Caco-2 (cell line): ENCODE measurements at places on chromosomes 3 and 15. TPM values are rescaled to one million over a fixed set of nuclear protein-coding genes. Genes with fewer than 3 reads are reported as not detected.

Gene HYKK
- total RNA-seq, result 6.5 and 6.8 TPM in 2 replicates

Gene AMIGO3
- not detected in 2 replicates for total RNA-seq

Gene IQCB1
- 36.1 and 36.4 TPM in 2 replicates for total RNA-seq

Gene SNRPA1
- total RNA-seq, result 123 and 132 TPM in 2 replicates

GRCh38 chr3:159149633-159150032 is 347.8 kb downstream of the MFSD1 start:
- DNase-seq, result no peak

GRCh38 chr3:185983495-185984141 is 45.8 kb upstream of the TRA2B start:
- DNase-seq, result peak; percentile 67

Gene TBC1D23
- 39.8 and 45.2 TPM in 2 replicates for total RNA-seq

GRCh38 chr15:54045397-54045796 is 67.2 kb downstream of the UNC13C start:
- DNase-seq, result no peak

- DNase-seq, result no peak
Observed at GRCh38 chr15:100311833-100312476, 29.8 kb downstream of the ADAMTS17 start.

GRCh38 chr15:83643201-83643600 is 10.7 kb upstream of the ADAMTSL3 start:
- no peak for DNase-seq

DNA sequence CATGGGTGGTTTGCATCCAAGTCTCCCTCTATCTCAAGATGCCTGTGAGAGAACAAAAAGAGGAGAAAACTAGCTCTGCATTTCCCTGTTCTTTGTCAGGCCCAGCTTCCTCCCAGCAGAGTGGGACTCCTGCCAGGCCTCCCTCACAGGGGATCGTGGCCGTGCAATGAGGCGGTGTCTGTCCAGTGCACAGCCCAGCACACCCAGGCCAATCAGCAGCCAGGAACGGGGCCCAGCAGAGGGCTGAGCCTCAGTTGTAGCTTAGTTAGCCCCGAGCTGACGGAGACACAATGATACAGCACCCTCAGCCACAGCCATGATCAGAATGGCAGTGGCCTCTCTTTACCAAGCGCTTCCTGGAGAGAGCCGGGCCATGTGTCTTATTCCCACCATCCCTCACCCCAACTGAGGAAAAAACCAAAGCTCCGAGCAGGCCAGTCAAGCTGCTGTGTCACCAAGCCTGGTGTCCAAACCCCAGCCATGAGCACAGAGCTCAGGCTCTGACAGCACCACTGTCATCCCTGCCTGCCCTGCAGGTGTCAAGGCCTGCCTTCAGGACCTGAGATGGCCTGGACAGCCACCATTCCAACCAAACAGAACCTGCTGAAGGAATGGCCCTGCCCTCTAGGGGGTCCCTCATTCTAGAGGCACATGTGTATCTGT is 71.1 kb downstream of the DNAJB8 start:
- DNase-seq, result no peak

DNA sequence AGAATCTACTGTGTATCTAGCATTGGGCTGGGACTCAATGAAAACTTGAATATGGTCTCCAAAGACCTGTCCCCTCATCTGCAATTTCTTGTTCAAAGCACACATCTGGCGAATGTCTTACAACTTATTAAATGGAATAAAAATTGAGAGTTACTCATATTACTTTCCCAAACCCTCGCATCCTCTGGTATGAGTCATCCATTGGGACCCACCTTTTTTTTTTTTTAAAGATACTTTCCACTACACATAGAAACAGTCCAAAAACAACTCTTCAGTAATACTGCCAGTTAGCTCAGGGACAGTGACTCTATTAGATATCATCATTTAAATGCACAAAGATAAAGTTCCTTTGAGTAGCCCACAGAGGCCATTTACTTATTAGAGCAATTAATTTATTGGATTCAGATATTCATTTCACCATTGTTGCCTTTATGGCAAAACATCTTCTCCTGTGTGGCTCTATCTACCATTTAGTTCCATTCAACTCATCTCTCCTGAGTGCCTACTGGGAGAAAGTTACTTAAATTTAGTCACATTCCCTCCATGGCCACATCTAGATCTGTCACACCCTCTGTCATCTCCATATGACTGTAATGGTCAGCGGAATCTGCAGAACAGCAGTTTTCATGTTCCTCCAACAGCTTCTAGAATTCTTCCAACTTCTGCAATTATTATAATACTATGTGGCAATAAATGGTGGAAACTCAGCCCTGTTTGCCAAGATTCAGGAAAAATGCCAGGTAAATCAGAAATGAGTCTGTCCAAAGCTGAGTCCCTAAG is 77.9 kb upstream of the ARHGEF3 start:
- no peak for DNase-seq

DNA sequence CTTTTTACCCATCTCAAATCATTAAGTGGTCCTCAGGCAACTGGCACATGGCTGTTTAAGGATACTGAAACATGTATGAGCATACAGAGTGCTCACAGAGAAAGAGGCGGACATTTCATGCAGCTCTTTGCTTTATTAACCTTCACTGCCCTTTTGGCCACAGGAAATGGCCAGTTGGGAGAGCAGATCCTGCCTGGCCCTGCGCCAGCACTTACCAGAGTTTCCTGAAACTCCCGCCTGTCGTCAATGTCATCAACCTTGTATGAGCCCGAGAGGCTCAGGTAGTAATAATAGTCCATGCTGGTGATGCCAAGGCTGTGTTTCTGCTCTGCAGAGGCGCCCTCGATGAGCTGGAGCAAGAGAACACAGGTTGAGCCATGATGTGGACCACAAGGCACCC is 17.8 kb downstream of the LDHAL6B start:
- DNase-seq, result no peak

Gene TAGLN3
- total RNA-seq, result not detected in 2 replicates

DNA sequence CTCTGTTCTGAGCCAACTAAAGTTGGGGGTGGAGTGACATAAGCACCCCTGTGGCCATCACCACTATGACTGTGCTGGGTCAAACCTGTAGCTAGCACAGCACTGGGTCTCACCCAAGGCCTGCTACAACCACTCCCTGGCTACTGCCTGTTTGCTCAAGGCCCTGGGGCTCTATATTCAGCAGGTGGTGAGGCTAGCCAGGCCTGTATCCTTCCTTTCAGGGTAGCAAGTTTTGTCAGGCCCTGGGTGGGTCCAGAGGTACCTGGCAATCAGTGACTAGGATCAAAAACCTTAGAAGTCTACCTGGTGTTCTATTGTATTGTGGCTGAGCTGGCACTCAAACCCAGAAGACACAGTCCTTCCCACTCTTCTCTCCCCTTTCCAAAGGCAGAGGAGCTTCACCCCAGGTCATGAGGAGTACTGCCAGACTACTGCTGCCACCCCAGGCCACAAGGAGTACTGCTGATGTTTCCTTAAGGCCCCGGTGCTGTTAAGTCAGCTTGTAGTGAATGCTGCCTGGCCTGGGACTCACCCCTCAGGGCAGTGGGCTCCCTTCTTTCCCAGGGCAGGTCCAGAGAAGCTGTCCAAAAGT is 170.8 kb downstream of the IGSF11 start:
- peak; percentile 14 for DNase-seq

DNA sequence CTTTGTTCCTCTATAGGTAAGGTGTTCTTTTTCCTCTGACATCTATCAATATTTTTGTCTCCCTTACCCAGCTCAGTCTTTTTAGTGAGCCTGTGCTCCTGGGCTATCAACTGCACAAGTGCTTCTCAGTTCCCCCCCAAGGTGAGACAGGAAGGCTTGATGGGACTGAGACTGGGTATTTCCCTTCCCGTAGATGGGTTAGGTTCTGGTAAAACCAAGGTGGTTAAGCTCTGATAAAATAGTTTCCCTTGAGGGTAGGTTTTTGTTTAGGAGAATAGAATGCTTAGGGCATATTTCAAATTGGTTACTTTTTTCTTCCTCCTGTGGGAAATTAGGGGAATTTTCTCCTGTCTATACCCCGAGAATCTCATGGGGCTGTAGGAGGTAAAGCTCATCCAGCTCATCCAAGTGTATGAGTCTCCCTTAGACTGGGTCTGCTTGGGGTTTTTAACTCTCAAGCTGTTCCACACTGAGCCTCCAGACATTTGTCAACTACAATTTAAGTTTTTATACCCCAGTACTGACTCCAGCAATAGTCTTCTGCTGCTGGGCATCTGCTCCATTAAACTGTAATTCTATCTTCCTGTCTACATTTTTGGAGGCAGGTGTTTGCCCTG is 44.9 kb downstream of the OXSR1 start:
- DNase-seq, result no peak

Gene ZNF106
- 47.8 and 51.4 TPM in 2 replicates for total RNA-seq

Gene CEP70
- total RNA-seq, result 18.5 and 25.0 TPM in 2 replicates

GRCh38 chr3:120516136-120516535 is 65.3 kb upstream of the FSTL1 start:
- no peak for DNase-seq

Gene MAGI1
- total RNA-seq, result 63.6 and 64.9 TPM in 2 replicates

GRCh38 chr15:64501396-64501715 is 41.0 kb downstream of the ZNF609 start:
- no peak for DNase-seq

Gene PCSK6
- 69.5 and 70.6 TPM in 2 replicates for total RNA-seq

Gene GRAMD1C
- total RNA-seq, result 3.9 and 4.2 TPM in 2 replicates

DNA sequence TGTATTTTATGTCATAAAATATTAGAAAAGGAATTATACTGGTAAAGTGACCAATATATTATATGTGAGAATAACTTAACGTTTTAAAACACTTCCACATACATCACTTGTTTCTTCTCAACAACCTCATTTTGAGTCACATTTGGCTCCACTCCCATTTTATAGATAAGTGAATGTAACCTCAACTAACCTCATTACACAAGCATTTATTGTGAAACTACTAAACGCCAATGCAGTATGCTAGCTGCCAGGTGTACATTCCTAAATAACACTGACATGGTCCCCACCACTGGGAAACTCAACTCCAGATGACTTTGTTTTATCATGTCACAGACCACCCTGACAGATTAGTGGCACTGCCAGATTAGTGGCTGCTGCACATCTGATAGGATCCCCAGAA is 249.7 kb upstream of the CNTN4 start:
- no peak for DNase-seq

DNA sequence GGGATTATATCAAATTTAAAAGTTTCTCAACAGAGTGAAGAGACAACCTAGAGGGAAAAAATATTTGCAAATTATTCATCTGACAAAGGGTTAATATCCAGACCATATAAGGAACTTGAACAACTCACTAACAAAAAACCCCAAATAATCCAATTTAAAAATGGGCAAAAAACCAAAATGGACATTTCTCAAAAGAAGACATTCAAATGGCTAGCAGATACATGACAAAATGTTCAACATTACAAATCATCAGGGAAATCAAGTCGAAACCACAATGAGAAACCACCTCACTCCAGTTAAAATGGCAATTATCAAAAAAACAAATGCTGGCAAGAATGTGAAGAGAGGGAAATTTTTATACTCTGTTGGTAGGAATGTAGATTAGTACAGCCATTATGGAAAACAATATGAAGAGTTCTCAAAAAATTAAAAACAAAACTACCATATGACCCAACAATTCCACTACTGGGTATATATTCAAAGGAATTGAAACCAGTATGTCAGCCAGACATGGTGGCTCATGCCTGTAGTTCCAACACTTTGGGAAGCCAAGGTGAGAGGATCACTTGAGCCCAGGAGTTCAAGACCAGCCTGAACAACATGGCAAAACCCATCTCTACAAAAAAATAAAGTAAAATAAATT is 88.5 kb downstream of the CSNK1G1 start:
- no peak for DNase-seq

Gene SLC25A20
- total RNA-seq, result 17.0 and 19.3 TPM in 2 replicates

DNA sequence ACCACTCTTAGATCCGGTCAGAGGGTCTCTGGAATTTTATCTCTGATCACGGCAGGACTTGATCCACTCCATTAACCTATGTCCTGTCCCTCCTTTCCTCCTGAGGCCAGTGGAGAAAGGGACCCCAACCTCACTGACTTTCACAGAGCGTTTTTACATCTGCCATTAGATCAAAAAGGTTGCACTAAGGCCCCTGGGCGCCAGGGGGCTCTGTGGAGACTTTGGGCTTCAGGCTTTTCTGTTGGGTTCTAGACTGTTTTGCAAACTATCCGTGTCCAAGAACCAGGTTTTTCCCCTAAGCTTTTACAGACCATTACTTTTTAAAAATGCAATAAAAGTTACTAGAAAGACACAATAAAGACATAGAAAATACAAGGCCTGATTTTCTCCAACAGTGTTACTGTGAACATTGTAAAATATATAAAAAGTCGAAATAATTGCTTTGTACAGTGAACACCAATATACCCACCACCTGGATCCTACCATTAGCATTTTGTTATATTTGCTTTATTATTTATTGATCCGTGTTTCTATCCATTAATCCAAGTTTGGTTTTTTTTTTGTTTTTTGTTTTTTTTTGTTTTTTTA is 159.7 kb downstream of the POLR2M start:
- DNase-seq, result peak; percentile 47

- DNase-seq, result no peak
Observed at GRCh38 chr3:187629711-187630110, 40.5 kb downstream of the SST start.

Gene GOLGA8A
- total RNA-seq, result 42.4 and 55.8 TPM in 2 replicates

Gene CKMT1A
- total RNA-seq, result 1.5 and 3.0 TPM in 2 replicates

Gene FGD5
- total RNA-seq, result 0.16 and 0.25 TPM in 2 replicates

DNA sequence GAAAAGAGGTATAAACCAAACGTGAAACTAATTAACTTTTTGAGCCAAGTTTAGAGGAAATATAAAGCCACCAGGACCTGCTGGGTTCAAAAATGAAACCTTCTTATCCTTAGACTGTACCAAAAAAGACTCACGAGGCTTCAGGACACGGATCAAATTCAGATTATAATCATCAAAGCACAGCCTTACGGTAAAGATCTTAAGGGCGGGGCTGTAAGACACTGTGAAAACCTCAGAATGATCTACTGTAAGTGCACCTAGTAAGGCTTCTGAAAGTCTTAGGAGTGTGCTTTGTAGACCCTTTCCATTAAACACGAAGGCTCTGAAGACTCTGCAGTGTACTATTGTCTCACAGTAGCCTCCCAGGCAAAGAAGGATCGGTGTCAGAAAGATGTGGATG is 26.8 kb downstream of the TARS3 start:
- no peak for DNase-seq

GRCh38 chr3:188054541-188054940 is 99.4 kb upstream of the LPP start:
- DNase-seq, result no peak

Gene CHRM5
- not detected in 2 replicates for total RNA-seq

Gene PLA2G4F
- 2.5 and 2.9 TPM in 2 replicates for total RNA-seq

Gene ZNF860
- total RNA-seq, result 4.7 and 5.9 TPM in 2 replicates

Gene CLDN1
- 38.9 and 39.3 TPM in 2 replicates for total RNA-seq

DNA sequence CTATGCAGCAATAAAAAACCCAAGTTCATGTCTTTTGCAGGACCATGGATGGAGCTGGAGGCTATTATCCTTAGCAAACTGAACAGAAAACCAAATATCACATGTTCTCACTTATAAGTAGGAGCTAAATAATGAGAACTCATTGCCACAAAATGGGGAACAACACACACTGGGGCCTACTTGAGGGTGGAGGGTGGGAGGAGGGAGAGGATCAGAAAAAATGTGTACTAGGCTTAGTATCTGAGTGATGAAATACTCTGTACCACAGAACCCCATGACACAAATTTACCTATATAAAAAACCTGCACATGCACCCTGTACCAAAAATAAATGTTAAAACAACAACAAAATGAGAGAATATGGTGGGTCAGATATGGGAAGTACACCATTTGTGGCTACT is 49.6 kb upstream of the AADACL2 start:
- no peak for DNase-seq

Gene ITGB5
- 123 and 132 TPM in 2 replicates for total RNA-seq

- no peak for DNase-seq
Observed at GRCh38 chr3:63588895-63589294, 63.6 kb upstream of the SNTN start.
